ENCODE measurements at places on chromosomes 12 and 14. TPM values are rescaled to one million over a fixed set of nuclear protein-coding genes. Genes with fewer than 3 reads are reported as not detected.

DNA sequence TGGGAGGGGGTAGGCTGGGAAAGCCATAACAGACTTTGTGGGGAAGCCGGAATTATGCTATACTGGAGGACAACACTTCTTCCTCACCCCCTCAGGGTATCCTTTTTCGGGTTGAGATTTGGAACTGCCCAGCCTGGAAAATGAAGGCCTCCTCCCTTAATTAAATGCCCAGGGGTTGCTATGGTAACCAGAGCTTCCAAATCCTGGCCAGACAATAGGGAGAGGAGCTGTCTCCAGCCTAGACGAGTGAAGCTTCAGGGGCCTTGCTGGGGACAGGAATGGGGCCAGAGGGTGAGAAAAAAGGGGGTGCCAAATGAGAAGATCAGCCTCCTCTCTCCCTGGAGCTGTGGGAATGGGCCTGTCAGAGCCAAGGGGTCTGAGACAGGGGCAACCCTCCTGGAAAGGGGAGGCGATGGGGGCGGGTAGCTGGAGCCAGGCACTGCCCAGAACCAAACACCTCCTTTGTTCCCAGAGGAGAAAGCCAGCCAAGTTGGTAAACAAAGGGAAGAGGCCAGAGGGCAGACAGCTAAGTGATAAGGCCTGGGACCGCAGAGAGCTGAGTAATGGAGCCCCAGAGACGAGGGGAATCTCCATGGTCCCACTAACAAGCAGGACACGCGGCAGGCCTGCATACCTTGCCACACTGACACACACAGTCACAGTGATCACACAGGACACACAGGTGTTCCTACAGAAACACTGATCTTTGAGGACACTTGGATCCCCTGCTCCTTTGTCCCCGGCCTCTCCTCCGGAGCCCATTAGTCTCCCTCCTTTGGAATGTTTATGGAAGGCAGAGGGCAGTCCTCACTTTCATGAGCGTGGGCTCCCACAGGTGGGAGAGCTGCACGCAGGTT, 17.9 kb upstream of the RND1 start:
- no peak for DNase-seq

DNA sequence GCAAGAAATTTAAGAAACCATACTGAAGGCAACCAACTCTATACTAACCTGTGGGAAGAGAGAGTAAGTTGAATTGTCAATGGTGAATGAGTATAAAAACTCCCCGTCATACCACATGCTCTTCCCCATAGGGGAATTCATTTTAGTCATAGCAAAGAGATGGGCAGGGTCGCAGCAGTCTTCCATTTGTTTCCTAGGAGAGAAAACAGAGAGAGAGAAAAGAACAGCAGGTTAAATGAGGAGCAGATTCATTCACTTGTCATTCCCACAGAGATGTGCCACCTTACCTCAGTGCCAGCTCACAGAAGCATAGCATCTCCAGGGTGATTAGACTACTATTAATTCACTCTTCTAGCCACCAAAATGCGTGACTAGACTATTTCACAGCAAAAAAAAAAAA, 47.4 kb downstream of the ST8SIA1 start:
- DNase-seq: no peak

DNA sequence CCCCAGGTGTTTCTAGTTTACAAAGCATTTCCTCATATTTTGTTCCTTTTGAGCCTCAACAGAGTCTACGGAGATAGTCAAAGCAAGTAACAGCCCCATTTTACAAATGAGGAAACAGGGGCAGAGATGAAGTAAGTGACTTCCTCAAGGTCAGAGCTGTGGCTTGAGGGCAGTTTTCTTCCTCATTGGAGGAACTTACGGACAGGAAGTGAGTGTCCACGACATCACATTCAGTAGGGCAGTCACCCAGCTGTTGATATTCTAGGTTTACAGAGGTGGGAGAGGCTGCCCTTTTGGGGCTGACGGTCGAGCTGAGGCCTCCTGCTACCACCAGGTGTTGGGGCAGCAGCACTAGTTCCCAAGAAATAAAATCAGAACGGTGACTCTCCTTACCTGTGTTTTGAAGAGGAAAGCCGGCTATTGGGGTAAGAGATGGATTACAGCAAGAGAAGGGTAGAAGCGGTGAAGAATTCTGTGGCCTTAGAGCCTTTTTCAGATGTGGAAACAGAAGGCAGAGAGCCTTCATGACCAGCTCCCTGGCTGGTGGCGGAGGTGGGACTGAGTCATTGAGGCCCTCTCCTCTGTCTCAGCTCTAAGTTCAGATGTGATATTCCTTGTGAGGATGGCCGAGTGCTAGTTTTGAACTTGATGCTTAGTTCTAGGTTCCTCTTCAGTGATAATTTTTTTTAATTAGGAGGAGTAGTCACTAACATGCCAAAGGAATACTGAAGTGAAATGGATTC, 41.7 kb downstream of the SUSD6 start:
- DNase-seq: no peak

GRCh38 chr14:51121096-51121495, 26.2 kb upstream of the TRIM9 start:
- DNase-seq: no peak

GRCh38 chr12:8644345-8645248, 18.0 kb downstream of the MFAP5 start:
- DNase-seq: no peak

DNA sequence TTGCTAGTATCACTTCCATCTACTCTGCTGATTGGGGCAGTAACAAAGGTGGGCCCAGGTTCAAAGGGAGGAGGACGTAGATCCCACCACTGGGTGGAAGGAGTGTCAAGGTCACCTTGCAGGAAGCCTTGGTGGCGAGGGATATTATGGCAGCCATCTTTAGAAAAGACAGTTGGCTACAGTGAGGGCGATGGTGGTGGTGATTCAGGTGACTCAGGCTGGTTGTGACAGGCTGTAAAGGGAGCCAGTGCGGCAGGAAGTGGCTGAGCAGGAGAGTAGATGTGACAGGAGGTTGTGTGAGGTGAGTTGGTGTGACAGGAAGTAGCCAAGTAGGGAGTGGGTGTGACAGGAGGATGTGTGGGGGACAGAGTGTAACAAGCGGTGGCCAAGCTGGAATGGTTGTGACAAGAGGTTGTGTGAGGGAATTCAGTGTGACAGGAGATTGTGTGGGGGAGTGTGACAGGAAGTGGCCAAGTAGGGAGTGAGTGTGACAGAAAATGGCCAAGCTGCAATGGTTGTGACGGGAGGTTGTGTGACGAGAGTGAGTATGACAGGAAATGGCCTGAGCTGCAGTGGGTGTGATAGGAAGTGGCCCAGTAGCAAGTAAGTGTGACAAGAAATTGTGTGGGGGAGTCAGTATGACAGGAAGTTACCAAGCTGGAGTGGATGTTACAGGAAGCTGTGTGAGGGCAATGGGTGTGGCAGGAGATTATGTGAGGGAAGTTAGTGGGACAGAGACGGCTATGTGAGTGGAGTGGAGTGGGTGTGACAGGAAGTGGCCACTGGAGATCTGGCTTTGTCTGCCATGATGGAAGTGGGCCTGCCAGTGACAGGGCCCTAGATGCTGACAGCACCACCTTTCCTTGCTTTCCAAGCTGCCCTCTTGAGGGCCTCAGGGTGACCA, 136.5 kb upstream of the MYL2 start:
- DNase-seq: peak; percentile 47

DNA sequence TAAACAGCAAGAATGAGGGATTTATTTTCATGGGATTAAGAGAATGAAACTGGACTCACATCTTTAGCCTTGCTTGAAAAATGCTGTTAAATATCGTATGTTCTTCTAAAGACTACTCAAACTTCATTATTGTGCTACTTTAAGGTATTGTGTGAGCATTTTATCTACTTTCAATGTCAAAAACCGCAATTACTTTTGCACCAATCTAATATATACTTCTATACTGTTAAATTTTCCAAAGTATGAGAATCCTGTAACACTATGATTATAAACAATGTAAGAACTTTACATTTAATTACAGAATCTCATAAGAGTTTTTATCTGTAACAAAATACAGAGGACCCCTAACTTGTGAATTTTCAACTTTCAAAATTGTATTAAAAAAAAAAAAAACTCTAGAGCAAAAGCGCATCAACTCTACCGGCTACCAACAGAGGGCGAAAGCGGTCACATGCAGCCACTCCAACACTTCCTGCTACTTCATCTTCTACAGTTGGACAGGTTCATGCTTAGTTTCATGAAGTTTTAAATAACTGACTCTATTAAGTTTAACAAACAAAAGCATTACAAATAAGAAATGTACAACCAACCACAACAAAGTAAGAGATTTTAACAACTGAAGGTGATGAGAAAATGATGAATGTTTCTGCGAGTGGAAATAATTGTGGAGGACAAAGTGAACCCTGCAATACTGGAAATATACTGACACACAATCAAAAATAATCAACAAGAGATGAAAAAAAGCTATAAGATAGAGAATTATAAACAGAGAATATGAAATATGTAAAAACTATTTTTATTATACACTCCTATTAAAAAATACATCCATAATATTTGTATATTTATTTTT, 210.9 kb downstream of the MED13L start:
- DNase-seq: peak; percentile 79

GRCh38 chr12:31845613-31846322, 113.4 kb upstream of the RESF1 start:
- DNase-seq: no peak

The OTOGL gene
- polyA plus RNA-seq: not detected

The CCDC198 gene
- not detected for polyA plus RNA-seq
